HAP-1 (cell line): ENCODE measurements at places on chromosomes 2 and 18.

DNA sequence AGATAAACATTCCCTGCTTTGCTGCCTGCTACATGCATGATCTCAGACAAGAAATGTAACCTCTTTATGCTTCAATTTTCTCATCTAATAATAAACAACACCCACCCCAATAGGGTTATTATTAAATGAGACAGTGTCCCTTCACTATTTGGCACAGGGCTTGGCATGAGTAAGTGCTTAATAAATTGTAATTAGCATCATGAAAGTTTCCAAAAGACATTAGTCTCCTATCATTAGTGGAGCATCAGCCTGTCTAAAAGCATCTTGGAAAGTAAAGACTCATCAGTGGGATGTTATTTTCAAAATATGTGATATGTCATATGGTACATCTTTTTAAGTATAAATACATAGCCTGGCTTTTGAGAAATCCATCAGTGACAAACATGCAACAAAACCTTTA lies 275.0 kb downstream of the ZEB2 start:
- no peak for DNase-seq

DNA sequence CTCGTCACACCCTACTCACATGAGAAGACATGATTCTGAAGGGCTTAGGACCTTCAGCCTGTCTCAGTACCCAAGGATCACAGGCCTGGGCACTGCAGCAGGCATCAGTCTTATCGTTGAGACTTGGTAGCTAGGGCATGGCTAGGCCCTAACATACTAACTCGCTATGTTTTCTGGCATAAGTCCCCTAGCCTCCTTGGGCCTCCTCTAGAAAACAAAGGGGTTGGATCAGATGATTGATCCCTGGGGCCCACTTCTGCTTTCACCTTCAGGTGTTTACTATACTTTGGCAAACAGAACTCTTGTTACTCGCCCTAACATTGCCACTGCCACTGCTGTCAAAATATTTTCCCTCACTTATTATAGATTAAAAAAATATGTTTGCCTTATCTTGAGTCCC lies 44.2 kb downstream of the VSNL1 start:
- no peak for DNase-seq

GRCh38 chr2:188068093-188068492 lies 223.6 kb upstream of the GULP1 start:
- DNase-seq = no peak

DNA sequence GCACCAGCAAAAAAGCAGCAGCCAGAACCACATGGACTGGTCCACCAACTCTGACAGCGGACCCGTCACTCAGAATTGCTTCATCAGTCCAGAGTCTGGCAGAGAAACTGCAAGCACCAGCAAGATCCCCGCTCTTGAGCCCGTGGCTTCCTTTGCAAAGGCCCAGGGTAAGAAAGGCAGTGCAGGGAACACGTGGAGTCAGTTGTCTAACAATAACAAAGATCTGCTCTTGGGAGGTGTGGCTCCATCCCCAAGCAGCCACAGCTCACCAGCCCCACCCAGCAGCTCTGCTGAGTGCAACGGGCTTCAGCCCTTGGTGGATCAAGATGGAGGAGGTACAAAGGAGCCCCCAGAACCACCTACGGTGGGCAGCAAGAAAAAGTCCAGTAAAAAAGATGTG lies 269.3 kb downstream of the SETBP1 start:
- DNase-seq = no peak

DNA sequence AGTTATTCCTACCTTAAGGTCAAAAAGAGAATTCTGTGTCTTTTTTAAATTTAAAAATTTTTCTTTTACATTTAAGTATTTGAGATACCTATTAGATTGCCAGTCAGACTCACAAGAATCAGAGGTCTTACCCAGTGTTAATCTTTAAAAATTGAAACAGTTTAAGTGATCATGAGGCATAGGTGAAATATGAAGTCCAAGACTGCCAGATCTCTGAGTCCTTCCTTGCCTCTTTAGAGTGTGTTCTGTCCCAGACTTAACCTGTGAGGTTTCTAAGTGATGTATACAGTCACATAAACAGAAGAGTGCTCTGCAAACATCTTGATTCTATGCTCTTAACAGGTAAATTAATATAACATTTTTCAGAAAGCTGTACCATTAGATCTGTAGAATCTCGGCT lies 40.6 kb downstream of the ACTR3 start:
- DNase-seq = no peak

GRCh38 chr18:51614967-51615571 lies 417.6 kb upstream of the MEX3C start:
- no peak for DNase-seq

GRCh38 chr2:105919826-105920225 lies 175.1 kb downstream of the NCK2 start:
- peak; percentile 60 for DNase-seq

- no peak for DNase-seq
Measured at GRCh38 chr2:72126186-72127100, 21.2 kb downstream of the CYP26B1 start.

GRCh38 chr2:164032995-164033394 lies 297.2 kb upstream of the FIGN start:
- no peak for DNase-seq

- no peak for DNase-seq
Measured at GRCh38 chr2:68855550-68855949, 15.6 kb downstream of the BMP10 start.

DNA sequence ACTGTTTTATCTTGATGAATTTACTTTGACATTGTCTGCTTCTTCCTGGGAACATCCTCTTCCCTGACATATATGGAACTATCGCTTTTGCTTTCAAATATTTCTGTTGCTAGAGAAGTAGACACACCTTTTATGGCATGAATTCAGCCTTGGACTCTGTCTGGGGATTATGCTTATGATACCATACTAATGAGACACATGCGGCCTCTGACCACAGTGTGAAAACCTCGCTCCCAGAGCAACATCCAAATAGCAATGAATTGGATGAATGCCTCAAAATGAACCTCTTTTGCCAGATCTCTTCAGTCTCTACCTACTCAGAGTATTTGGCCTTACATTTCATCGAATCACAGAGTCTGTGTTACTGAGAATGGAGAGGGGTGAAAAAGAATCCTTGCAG lies 70.9 kb downstream of the PIEZO2 start:
- DNase-seq = no peak

DNA sequence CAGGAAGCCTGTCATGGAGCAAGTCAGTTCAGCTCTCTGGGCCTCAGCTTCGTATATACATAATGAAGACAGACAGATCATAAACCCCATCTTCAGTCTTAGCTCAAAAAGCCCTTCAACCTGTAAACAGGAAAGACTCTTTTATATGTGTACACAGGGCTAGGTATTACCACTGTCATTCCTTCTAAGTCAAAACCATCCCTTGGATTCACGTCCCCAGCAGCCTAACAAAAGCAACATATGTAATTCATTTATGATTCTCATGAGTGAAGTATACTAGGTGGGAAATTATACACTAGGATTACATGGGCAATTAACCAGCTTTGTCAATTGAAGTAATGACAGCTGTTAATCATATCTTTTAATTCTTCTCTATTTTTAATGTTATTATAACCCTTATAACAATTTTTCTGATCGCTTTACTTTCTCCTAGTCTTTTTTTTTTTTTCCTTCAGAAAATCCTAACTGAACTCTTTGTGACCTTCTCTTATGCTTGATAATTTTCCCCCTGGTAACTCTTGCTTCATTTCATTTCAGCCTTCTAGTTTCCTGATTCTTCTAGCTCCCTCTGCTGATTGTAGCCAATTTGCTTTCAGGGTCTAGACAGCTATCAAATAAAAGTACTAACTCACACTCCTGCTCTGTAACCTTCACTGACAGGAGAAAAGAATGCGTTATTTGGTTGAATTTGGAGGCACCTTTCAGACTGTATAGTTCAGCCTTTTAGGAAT lies 99.7 kb downstream of the RBM43 start:
- no peak for DNase-seq

GRCh38 chr2:144267239-144267638 lies 252.7 kb downstream of the ZEB2 start:
- no peak for DNase-seq

DNA sequence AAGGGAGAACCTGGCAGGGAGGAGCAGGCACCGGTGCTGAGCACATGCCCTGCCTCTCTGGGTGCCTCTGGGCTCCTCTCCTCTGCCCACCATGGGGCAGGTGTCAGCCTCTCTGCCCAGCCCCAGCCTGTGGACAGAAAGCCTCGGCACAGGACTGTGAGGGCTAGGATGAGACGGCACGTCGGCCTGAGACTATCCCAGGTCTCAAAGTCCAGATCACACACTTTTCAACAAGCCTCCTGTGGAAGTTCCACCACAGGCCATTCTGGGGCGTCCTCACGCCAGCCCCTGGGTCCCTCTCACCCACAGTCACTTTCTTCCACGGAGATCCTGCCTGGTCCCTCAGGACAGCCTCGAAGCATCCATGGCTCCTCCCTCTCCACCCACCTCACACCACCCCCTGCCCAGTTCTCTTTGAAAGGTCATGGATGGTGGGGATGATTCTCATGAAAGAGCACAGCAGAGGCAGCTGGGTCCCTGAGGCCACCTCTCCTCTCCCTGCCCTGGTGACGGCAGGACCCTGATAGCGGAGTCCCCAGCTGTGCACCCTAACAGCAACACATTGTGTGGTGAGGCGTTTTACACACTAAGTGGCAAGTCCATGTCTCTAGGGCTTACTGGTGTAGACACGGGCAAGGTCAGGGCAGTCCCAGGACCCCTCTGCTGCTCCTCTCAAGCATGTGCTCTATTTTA lies 569.4 kb upstream of the SALL3 start:
- no peak for DNase-seq

- peak; percentile 57 for DNase-seq
Measured at GRCh38 chr2:155815851-155816250, 516.7 kb downstream of the NR4A2 start.

DNA sequence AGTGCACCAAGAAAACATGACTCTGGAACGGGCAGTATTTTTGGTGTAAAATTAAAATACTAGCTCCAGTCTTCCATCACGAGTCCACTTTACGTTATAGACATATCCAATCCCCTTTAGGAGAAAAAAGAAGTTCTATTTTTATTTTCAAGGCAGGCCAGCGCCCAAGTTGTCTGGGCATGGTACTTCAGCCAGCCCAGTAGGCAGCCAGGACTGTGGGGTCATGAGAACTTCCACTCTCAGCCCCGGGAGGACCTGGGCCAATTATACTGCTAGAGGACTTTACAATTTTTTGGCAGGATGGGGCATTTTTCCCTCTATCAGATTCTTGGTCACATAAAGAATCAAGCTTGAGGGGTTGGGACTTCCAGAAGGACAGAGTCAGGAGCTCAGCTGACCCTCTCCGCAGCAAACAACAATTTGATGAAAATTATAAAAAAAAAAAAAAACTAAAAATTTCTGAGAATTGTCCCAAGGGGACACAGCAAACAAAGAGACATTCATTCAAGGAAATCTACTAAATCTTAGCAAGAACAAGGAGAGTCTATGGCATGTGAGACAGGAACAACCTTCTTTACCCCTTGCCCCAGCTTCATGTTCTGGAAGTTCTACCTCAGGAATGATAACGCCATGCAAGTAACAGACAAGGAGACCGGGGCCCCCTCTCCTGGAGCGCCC lies 37.3 kb upstream of the B3GNT2 start:
- no peak for DNase-seq

DNA sequence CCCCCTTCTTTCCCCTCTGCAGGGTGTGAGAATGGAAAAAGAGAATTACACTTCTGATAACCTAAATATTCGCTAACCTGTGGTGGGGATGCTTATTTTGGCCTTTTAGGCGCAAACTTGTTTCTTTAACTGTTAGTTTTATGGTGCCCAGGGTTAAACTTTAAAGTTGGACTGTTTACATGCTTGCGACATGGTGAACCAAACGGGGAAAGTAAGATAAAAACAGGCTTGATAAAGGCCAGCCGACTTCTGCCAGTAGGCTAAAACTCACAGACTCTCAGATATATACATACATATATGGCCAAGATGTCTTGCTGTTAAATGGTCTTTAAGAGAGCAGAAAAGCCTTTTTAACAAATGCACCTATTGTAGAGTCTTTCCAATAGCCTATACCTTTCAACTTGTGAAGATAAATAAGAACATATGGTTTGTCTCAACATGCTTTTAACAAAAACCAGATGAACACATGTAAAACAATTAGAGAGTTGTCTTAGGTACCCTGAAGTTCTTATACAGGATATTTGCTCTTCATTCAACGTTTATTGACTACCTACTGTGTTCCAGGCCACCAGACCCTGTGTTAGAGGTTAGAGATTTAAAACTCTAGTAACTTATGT lies 29.0 kb downstream of the PRKCE start:
- DNase-seq = no peak

- no peak for DNase-seq
Measured at GRCh38 chr2:175312137-175312536, 130.6 kb upstream of the ATP5MC3 start.

DNA sequence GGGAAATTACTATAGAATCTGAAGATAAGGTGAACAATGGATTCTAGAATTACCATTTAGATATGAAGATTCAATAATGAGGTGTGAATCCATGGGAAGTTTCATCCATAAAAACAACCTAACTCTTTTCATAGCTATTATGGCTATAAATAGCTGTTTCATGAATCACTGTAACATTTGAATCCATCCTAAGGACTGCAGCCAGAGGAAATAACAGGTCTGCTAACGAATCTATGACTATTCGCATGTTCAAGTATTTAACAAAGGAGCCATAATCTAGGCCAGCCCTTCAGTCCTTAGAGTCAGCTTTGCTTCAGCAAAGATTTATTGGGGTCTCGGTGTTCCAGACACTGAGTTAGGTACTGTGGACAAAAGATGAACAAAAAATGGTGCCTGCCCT lies 87.1 kb downstream of the MYOM1 start:
- DNase-seq = no peak

DNA sequence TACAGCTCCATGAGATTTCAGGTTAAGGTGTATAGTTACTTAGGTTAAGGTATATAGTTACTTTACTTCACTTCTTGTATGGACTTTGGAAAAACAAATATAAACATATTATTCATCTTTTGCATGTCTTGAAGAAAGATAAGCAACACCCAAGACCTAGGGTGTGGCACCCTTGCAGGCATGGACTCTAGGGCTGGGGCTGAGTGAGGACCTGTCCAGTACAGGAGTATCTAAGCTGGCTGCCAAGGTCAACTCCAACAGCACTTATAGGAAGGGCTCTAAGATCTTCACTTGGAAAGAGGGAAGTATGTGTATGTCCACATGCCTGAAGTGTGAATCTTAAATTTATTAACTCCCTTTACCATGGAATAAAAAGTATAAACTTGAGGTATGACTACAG lies 7.1 kb upstream of the TMEM163 start:
- no peak for DNase-seq

- no peak for DNase-seq
Measured at GRCh38 chr2:98781822-98782221, 50.9 kb upstream of the MGAT4A start.

GRCh38 chr2:240155745-240156390 lies 15.4 kb upstream of the OTOS start:
- DNase-seq = no peak

GRCh38 chr2:99279969-99280695 lies 20.9 kb downstream of the LYG1 start:
- DNase-seq = no peak

DNA sequence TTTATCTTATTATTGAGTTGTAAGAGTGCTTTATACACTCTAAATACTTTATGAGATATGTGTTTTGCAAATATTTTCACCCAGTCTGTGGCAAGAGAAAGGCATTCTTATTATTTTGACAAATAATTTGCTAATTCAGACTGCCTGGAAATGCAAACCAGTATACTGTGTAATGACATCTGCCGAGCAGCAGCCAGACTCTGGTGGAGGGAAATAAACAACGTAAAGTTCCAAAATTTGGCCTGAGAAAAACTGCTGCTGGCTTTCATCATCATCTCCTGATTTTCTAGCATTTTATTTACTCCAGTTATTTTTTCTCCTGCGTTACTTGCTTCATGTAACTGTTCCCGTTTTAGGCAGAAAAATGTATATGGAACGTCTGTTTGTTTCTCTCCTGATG lies 161.6 kb downstream of the RNF152 start:
- DNase-seq = no peak
